ENCODE measurements at places on chromosomes 7 and 10.
A peak's percentile ranks its signal among the peaks of the same experiment; 100 is the strongest.

DNA sequence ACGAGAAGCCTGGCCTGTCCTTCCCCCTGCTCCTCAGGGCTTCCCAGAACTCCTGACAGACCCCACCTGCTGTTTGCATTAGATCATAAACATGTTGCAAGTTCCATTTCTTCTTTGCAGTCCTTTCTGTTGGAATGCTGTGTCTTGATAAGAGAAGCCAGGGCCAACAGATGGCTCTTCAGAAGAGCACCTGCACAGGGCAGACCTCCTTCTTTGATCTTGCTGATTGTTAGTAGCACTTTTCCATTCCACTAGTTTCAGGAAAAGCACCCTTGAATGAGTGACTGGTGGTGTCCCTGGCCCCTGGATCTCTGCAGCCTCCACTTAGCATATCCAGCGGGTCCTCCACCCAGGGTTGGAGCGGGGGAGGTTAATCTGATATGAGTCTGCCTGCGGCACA lies 243.2 kb downstream of the GFRA1 start:
- no peak for DNase-seq

- no peak for DNase-seq
Measured at GRCh38 chr7:129793506-129794310, 159.1 kb downstream of the UBE2H start.

DNA sequence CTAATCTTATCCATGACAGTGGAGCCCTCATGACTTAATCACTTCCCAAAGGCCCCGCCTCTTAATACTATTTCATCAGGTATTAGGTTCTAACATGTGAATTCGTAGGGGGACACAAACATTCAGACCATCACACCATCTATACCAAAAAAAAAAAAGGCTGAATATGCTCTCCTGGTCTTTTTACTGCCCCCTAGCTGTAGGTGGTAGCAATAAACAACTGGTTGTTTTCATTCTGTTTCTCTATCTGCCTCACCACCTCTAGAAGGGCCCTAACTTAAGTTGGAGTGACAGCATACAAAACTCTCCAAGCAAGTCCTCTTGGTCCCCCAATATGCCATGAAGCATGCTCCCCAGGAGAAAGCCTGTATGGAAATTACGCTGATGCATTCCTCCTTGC lies 94.1 kb downstream of the GRM8 start:
- no peak for DNase-seq

- DNase-seq = no peak
Measured at GRCh38 chr10:7111561-7111960, 299.3 kb downstream of the SFMBT2 start.

DNA sequence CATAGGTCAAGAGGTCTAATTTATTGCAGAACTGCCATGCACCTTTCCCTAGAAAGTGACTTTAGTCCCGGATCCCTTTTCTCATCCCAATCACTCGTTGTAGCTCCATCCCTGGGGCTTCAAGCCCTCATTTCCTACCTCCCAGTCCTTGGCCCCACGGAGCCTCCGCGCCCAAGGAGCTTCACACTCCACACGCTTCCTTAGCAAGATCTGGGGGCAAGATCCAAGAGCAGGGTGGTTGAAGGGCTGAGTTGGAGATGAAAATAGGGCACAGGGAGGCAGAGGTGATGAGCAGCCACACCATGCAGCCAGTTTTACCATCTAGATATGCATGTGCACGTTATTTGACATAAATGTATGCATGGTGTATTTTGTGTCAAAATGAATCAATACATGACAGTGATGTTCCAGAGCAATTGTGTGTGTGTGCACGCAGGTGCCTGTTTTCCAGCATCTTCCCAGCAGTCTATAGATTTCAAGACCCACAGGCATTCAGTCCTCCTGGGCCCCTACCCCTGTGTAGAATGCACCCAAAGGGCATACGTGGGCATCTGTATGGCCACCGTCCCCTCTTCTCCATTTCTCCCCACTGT lies 6.0 kb upstream of the TRPV6 start:
- DNase-seq = no peak

DNA sequence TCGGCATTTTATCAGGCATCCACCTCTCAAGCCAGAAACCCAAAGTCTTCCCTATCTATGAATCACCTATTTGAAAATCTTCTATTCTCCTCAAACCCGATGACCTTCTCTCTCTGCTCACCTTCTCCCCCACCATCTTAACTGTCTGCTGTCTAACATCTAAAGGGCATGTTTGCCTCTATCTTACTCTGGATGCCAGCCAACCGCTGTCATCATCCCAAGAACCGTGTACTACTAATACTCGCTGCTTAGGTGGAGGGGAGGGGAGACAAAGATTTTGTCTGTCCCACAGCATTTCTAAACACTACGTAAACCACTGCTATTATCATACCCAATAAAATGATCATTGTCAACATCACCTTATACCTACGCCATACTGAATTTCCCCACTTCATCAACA lies 29.5 kb downstream of the PAXIP1 start:
- no peak for DNase-seq

DNA sequence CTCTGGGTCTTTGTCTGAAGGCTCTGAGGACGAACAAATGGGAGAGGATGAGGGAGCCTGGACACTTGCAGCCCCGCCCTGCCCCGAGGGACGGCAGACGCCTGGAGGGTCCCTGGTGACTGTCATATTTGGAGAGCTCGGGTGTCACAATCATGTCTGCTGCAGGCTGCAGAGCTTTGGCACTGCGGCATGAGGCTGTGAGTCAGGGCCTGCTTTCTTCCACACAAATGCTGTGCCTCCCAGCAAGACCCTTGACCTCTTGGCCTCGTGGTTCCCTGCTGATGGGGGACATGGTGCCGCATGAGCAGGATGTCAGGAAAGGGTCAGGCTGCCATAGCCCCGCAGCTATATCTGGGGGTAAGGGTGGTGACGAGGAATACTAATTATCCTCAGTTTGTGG lies 64.9 kb upstream of the PPIF start:
- DNase-seq = no peak

- peak; percentile 97 for DNase-seq
Measured at GRCh38 chr7:138002096-138002827, 376 bp upstream of the CREB3L2 start.
